ENCODE measurements at places on chromosomes 13 and 19.

DNA sequence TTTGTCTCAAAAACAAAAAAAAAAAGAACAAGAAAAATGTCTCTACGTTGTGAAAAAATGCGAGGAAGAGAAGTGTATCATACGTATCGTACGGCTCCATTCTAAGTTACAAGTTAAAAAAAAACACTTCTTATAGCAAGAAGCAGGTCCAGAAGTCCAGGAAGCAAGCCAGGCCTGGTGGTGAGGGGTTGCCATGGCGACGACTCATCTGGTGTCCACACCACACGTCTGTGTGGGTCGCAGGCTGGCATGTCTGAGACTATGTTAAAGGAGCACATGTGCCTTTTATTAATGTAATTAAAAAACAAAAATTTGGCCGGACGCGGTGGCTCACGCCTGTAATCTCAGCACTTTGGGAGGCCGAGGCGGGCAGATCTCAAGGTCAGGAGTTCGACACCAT, 5.9 kb downstream of the MED16 start:
- DNase-seq: no peak

DNA sequence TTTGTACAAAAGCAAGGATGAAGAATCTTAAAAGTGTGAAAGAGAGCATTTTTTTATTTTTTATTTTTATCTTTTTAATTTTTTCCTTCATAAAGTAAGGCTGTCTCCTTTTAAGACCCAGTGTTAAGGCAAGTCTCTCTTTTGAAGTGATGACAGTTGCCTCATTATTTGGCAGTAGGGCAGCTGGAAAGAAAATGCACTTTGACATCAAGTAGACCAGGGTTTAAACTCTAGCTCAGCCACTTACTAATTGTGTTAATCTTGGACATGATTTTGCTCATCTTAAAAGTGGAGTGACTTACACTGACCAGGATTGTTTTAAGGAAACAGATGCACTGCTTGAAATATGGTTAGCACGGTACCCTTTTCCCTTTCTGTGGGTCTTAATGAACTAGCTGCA, 18.5 kb downstream of the GPALPP1 start:
- DNase-seq: no peak

- no peak for DNase-seq
Observed at GRCh38 chr19:5397804-5398692, 57.2 kb upstream of the ZNRF4 start.

- DNase-seq: no peak
Observed at GRCh38 chr19:13579388-13580060, 73.2 kb upstream of the CACNA1A start.

DNA sequence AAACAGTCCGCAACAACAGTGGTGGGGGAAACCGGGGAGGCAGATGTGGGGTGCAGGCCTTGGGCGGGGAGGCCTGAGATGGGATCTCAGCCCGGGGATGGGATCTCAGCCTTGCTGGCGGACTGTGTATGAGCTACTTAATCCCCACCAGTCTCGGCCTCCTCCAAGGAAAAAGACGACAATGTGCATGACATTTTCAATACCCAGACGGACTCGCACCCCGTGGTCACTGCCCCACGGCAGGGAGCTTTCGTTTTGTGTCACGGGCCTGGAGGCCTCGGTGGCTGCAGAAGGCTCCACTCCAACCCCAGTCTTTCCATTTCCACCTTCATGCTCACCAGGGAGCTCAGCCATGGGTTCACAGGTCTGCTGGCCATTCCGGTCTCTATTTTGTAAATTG, 25.5 kb downstream of the GRTP1 start:
- DNase-seq: no peak

- DNase-seq: peak; percentile 37
Observed at GRCh38 chr13:93169980-93170379, 56.6 kb upstream of the GPC6 start.

- no peak for DNase-seq
Observed at GRCh38 chr19:10640361-10640760, 13.8 kb upstream of the ILF3 start.

DNA sequence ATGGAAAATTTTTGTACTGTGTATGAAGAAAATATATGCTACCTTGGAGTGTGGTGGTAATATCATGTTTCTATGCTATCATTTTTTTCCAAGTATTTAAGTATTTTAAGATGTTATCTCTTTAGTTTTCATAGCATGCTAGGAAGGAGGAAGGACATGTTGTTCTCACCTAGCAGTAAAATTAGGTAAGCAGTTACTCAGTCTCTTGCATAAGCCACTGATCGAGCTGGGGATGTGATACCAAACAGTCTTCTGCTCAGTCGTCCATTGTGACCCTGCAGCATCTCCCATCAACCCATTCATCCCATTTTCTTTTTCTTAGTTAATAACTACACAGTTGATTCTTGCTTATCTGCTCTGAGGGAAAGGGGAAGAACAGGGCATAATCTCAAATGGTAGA, 130.6 kb downstream of the KLF5 start:
- DNase-seq: no peak

DNA sequence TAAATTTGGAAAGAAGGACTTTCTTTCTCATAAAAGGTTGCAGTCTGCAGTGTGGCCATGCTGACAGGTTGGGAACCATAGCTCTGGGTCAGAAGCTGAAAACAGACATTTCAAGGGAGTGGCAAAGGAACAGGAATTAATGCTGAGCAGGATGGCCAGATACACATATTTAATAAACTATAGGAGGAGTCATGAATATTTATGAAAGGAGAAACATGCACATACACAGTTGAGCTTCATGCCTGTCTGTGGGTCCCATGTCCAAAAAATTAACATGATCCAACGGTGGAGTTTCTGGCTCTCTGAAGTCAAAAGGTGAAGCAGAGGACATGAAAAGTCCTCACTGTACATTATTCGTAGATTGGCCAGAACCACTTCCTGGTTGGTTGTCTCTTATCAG, 2556.0 kb downstream of the PCDH9 start:
- DNase-seq: no peak

DNA sequence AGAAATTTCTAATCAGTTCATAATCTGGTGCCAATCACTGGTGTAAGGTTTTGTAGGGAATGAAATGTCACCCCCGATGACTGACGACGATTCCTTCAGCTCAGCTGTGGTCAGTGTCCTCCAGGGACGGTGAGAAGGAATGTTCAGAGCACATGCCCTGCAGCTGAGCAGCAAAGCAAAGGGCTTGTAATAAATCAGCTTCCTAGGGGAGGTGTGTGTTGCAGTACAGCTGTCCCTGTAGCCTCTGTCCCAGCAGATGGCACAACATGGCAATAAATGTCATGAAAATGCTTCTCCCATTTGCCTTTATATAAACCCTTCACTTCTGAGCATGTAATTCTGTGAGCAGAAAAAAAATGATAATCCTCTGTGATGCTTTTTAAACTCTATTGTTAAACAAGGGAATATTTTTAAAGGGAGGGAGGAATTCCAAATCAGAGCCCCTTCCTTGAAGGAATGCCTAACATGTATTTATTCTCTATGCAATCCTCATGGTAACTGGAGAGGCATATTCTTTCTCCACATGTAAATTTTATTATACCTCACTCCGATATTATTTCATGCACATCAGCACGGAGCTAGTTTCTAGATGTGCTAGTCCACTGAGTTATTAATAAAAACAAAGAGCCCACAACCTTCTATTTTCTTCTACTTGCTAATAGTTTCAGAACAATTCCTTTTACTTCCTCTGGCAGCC, 102.5 kb downstream of the FAM216B start:
- DNase-seq: peak; percentile 20

DNA sequence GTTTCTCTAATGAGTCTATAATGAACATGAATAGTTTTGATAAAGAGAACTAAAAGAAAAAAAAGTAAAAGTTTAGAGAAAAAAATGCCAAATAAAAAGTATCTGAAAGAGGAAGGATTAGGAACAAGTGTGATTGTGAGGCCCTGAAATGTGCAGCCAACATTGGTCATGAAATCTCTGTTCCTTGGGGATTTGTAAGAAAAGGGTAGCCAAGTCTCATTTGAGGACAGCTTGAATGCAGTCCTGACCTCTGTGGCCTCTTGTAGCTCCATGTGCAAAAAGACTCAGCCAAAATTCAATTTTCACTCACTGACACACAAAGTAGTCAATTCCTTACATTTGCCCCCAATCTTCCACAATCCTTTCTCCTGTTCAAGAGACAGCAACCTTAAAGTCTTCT, 167.9 kb downstream of the KLF12 start:
- DNase-seq: no peak

- no peak for DNase-seq
Observed at GRCh38 chr19:17522988-17523872, 11.8 kb downstream of the PGLS start.

- no peak for DNase-seq
Observed at GRCh38 chr13:82739881-82740280, 1142.4 kb downstream of the SLITRK1 start.

DNA sequence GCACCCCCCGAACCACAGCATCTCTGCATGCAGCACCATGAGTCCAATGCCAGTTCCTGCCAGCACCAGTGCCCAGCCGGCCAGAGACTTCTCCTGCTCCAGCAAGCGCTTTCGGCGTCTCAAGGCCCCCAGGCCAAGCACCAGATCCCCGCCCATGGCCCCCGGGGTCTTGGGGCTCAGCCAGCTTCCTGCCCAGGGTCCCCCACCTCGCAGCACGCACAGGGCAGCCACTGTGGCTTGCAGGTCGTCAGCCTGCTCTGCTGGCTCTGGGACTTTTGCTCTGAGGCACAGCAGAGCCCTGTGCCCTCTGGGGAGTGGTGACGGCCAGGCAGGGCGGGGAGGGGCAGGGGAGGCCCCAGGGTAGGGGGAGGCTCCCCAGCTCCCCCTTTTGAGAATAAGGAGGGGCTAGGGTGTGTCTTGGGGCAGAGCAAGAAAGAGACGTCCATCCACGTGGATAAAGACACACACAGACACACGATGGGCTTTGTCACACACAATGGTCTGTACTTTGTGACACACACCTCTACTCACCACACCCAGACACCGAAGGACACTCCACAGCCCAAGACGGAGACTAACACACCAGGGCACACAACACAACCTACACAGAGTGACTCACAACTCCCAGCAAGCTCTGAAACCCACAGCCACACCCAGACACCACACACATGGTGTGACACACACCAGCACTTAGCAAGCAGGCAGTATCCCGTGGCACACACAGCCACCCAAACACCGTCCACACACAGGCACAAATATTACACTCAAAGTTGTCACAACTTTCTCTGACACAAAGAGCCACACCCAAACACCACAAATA, at the start of gene KCNN4:
KCNN4 (minus strand) TSS at position 268 of the 820 bp plus-strand sequence; CDS start at position 156, 112 bp downstream.
- no peak for DNase-seq

- no peak for DNase-seq
Observed at GRCh38 chr13:114002009-114002544, 28.2 kb upstream of the C13orf46 start.

GRCh38 chr19:4310247-4311121, 6.1 kb downstream of the FSD1 start:
- DNase-seq: no peak
